Stimulated activated memory B cell treated with anti-CD40 and anti-IgM and Interleukin-4, amounts not matched to agents 10 μg/mL and 1 μg/mL and 100 μg/mL, for 72 hours (primary cell): ENCODE measurements at places on chromosomes 13 and 19.

DNA sequence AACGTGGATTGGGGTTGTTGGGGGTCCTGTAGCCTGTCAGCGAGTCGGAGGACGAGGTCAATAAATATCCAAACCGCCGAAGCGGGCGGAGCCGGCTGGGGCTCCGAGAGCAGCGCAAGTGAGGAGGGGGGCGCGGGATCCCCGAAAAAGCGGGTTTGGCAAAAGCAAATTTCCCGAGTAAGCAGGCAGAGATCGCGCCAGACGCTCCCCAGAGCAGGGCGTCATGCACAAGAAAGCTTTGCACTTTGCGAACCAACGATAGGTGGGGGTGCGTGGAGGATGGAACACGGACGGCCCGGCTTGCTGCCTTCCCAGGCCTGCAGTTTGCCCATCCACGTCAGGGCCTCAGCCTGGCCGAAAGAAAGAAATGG, 754 bp upstream of the SIX5 start:
- peak; percentile 52 for ATAC-seq

DNA sequence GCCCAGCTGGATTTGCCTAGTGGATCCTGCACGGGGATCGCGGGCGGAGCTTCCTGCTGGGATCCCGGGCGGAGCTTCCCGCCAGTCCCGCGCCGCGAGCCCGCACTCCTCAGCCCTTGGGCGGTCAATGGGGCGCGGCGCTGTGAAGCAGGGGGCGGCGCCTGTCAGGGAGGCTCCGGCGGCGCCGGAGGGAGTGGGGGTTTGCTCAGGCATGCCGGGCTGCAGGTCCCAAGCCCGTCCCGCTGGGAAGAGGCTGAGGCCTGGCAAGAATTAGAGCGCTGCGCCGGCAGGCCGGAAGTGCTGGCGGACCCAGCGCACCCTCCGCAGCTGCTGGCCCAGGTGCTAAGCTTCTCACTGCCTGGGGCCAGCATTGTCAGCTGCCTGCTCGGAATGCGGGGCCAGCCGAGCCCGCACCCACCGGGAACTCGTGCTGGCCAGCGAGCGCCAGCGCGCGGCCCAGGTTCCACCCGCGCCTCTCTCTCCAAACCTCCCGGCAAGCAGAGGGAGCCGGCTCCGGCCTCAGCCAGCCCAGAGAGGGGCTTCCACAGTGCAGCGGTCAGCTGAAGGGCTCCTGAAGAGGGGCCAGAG, 119.6 kb downstream of the PRR20E start:
- ATAC-seq, result peak; percentile 55

- no peak for ATAC-seq
Measured at GRCh38 chr19:17294051-17294891, 9.0 kb downstream of the ABHD8 start.

GRCh38 chr19:7257148-7258040, 36.8 kb downstream of the INSR start:
- no peak for ATAC-seq

- ATAC-seq, result no peak
Measured at GRCh38 chr13:93316841-93317240, 90.2 kb downstream of the GPC6 start.

GRCh38 chr19:52735734-52736133, 890 bp upstream of the ZNF611 start:
- no peak for ATAC-seq

- ATAC-seq, result no peak
Measured at GRCh38 chr19:30890033-30890432, 459.2 kb downstream of the TSHZ3 start.

DNA sequence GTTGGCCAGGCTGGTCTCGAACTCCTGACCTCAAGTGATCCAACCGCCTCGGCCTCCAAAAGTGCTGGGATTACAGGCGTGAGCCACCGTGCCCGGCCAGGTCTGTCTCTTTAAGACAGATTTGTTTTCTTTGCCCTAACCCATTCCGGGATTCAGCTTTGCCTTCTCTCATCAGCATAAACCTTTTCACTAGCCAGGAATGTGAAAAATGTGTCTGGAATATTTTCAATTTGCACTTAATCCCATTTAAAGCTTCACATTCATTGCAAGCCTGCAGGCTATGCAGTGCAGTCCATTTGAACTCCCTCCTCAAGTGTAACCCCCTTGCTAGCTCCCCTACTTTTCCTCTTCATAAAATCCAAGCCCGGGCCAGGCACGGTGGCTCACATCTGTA, 880 bp upstream of the TMEM160 start:
- no peak for ATAC-seq

DNA sequence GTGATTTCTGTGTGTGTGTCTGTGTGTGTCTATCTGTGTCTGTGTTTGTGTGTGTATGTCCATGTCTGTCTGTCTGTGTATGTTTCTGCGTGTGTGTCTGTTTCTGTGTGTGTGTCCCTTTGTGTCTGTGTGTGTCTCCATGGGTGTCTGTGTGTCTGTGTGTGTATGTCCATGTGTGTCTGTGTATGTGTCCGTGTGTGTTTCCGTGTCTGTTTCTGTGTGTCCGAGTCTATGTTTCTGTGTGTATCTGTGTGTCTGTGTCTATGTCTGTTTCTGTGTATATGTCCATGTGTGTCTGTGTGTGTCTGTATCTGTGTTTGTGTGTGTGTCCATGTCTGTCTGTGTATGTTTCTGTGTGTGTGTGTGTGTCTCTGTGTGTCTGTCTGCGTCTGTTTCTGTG, 276.3 kb upstream of the SOX1 start:
- no peak for ATAC-seq

- ATAC-seq, result no peak
Measured at GRCh38 chr19:41398598-41398997, 980 bp downstream of the BCKDHA start.

DNA sequence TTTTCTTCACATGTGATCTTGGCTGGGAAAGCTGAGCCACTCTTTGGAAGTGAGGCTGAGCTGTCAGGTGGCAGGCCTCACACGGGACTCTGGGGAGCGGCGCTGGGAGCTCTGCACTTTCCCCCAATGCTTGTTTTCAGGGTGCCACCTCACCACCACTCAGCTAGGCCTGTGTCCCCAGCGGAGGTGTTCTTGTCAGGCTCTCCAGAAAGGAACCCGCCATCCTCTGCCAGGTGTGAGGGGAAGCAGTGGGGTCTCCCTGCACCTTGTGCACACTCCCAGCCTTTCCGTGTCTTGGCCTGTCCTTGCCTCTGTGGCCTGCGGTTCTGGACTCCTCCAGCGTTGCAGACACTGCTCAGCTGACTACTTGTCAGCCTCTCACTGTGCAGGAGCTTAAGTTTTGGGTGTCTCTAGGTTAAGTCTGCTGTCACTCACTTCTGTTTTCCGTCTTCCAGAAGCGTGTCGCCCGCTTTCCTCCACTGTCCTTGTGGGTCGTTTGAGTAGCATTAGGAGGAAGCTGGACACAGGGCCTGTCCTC, 51.9 kb downstream of the GGACT start:
- ATAC-seq, result no peak

DNA sequence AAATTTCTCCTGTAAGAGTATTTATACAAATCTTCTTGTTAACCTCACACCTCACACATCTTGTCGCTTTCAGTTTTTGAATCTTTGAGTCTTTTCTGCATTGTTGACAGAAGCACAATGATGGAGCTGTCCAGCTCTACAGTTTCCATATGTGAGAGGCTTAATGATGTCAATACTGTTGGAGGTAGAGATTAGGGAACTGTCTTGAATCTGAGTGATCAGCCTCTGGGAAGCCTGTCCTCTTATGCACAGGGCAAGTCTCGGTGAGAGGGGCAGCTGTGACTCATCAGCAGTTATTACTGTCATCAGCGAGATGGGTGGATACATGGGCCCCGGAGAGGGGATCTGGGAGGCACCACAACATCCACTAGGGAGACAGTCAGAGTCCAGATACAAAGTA, 4.6 kb upstream of the ITGBL1 start:
- no peak for ATAC-seq

GRCh38 chr13:111058796-111059506, 56.2 kb upstream of the ARHGEF7 start:
- peak; percentile 84 for ATAC-seq

GRCh38 chr13:109652531-109652930, 133.9 kb downstream of the IRS2 start:
- no peak for ATAC-seq

DNA sequence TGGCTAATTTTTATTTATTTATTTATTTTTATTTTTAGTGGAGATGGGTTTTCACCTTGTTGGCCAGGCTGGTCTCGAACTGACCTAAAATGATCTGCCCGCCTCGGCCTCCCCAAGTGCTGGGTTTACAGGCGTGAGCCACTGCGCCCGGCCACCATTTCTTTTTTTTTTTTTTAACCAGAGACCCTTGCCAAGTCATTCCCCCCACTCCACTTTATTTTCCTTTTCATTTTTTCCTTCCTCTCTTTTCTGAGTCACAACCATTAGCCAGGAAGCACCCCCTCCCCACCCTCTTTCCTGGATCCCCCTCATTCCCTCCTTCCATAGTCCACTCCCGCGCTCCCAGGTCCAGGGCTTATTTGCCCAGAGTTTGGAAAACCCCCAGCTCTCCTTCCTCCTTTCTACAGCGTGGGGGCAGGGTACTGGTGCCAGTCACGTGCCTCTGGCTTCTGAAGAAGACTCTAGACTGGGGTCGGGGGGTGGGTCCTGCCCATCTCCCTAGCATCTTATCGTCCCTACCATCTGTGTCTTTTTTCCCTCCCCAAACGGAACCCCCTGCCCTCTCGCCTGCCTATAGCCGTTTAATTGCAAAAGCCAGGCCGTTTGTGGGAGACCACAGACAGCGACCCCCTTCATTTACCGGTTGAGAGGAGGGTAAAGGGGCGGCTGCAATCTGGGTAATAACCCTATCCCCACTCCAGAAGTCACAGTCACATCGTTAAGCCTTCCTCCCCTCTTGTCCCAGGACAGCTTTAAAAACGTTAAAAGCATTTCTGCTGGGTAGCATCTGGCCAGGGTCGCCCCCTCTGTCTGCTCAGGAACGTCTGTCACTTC, 1.1 kb upstream of the CALR start:
- no peak for ATAC-seq

DNA sequence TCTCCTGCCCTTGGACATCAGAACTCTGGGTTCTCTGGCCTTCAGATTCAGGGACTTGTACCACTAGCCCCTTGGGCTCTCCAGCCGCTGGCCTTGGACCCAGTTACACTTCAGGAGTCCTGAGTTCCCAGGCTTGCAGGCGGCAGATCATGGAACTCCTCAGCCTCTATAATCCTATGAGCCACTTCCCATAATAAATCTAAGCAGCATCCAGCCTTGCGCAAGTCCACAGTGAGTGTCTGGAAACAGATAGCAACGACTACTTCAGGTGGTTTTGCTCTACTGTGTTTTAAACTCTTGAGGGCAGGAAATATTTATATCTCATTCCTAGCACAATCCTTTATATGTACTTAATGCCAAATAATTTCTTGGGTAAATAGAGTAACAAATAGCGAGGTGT, 92.3 kb downstream of the COL4A1 start:
- no peak for ATAC-seq

- peak; percentile 68 for ATAC-seq
Measured at GRCh38 chr13:26946684-26947343, 186.2 kb upstream of the GPR12 start.

- ATAC-seq, result no peak
Measured at GRCh38 chr13:66154976-66155375, 1075.2 kb downstream of the PCDH9 start.

- no peak for ATAC-seq
Measured at GRCh38 chr13:113650275-113650674, 7.7 kb downstream of the ATP4B start.

GRCh38 chr13:35469806-35470525, 6.5 kb downstream of the MAB21L1 start:
- no peak for ATAC-seq

GRCh38 chr13:100334214-100334613, 245.3 kb downstream of the PCCA start:
- no peak for ATAC-seq

DNA sequence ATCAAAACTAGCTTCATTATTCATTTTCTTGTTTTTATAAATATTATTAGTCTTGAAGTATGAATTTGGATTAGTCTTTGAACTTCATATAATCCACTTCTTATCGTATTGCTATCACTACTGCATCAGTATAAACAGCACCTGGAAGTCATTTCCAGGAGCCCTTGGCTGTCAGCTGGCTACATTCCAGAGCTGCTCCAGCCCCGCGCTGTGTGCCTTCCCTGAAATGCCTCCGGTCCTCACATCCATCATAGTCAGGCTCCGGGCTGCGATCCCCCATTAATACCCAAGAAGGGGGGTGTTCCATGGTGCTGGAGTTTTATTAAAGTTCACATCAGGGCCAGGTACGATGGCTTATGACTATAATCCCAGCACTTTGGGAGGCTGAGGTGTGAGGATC, 124.3 kb upstream of the GJB6 start:
- no peak for ATAC-seq

DNA sequence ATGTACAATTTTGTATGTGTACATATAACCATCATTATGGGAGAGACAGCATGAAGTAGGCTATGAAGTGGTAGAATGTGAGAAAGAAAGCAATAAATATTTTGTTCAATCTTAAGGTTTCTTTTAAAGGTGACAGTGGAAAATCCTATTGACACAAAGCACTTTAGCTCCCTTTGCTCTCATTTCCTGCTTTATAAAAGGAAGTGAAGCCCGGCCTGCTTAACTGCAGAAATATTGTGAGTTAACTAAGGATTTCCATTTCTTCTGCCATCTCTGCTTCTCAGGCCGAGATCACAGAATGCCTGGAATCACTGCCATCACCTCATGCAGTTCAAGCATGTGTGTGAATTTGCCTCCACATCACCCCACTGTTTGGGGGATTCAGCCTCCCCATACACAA, 83.5 kb downstream of the FRY start:
- ATAC-seq, result no peak

DNA sequence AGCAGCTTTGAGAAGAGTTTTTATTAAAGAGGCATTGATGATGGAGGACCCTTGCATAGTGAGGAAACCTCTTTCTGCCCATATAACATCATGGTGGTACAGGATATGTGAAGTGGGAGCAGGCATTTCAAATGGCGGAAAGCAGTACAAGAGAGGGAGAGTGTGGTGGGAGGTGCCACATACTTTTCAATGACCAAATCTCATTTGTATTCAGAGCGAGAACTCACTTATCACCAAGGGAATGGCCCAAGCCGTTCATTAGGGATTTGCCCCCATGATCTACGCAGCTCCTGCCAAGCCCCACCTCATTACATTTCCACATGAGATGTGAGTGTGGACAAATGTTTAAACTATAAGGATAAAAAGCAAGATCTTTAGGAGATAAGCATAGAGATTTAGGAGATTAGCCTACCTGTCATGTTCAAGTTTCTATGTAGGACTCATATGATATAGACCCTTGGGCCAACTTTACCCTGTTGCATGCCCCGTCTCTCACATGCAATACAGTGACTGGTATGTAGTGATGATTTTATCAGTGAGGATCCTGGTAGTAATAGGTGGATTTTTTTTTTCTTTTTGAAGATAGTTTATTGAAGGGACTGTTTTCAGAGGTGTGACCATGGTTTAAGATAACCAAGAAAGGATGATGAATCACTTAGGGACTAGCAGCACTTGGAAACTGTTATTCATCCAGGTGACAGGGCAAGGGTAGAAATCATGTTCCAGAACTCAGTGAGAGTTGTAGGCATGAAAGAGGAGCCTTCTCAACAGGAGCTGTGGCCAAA, 38.3 kb downstream of the DNAJC15 start:
- no peak for ATAC-seq

- no peak for ATAC-seq
Measured at GRCh38 chr13:106612688-106613087, 44.8 kb upstream of the ARGLU1 start.
